ENCODE measurements at places on chromosomes 12 and 14.

- no peak for DNase-seq
These were observed 32.8 kb downstream of the CLIP1 start for GRCh38 chr12:122389677-122390076.

- no peak for DNase-seq
These were observed 151.5 kb upstream of the GSC start for GRCh38 chr14:94921456-94921855.

DNA sequence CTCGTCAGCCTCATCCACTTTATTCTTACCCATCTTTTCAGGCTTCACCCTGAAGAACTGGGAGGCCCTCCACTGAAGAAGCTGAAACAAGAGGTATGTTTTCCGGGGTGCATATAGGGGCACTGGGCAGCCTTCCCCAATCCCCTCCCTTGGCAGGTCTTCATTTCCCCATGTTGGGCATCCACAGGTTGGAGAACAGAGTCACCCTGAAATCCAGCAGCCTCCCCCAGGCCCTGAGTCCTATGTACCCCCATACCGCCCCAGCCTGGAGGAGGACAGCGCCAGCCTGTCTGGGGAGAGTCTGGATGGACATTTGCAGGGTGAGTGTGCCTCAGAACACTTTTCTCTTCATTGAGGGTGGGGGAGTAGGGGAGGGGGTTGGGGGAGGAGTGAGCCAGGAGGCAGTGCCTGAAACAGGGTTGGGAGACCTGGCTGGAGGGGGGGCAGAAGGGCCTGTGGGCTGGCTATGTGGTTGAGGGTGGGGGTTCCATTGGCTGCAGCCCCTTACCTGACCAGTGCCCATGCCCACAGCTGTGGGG lies 4.0 kb downstream of the NAB2 start:
- no peak for DNase-seq

DNA sequence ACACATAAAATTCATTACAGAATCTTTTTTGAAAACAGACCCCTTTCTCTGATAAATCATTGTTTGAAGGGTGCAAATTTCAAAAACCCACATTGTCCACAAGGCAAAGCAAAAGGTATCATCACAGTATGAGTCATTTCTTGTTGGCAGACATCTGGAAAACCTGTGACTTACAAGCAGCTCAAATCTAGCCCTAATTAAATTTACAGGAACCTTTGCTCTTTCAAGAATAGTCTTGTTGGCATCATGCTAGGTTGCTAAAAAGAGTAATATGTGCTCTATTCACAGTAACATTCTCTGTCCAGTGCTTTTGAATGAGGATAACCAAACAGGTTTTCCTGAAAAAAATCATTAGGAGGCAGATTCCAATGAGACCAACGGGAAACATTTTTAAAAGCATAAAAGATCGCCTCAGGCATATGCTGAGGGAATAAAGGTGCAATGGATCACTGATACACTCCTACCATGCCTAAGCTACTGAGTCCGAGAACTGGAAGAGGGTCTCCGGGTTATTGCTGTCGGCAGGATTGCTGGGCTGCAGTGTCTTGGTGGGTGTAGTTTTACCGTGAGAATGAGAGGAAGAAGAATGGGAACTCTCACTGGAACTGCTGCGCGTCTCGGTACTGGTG lies 55.5 kb upstream of the TTC7B start:
- no peak for DNase-seq

DNA sequence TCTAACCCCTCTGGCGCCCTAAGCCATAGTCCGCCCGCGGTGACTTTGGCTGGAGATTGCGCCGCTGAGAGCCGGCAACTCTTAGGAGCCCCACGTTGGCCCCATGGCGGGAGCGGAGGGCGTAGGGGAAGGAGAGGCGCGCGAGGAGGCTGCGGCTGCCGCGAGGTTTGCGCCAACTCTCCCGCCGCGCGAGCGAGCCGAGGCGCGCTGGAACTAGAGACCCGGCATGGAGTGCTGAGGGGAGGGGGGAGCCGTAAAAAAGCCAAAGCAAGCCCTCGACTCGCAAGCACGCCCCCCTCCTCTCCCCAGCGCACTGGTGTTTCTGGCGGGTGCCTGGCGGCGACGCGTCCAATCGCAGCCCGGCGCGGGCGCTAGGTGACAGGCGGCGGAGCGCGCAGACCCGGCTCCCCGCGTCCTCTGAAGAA lies at the start of gene SYT10:
SYT10 (minus strand) TSS at position 233 of the 425 bp plus-strand sequence. CDS start 297 bp downstream, outside the sequence.
- no peak for DNase-seq

GRCh38 chr12:126663304-126664094 lies 1598.3 kb downstream of the AACS start:
- DNase-seq = no peak

GRCh38 chr14:99327458-99328250 lies 55.7 kb upstream of the BCL11B start:
- no peak for DNase-seq

DNA sequence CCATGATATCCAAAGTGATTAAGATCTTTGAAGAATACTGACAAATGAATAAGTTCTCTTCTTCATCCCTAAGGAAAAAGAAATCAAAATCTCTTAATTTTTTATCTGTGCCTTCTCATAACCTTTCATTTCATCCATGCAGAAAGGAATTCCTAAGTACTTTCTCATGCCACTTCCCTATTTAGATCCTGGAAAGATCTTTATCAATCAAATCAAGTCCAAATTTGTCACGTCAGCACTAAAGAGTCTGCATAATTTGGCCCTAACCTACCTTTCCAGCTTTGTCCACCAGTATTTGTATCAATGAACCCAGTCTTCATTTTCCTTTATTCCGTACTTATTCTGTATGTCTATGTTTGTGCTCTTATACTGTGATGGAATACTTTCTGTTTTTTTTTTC lies 41.2 kb downstream of the VEZT start:
- DNase-seq = no peak

DNA sequence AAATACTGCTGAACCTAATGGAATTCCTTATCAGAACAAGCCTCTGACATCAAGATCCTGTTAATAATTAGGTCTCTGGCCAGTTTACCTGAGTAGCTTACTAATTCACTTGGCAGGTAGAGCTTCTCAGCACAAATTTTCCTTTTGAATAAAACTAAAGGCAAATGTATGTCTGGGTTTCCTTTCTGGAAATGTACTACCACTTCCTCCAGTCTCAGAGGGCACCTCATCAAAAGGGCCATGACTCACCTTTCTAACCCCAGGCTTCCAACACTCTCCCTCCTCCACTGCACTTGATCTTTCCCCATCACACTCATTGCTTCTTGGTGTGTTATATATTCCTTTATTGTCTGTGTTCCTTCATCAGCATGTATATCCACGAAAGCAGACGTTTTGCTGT lies 90.5 kb downstream of the SLC2A13 start:
- no peak for DNase-seq

DNA sequence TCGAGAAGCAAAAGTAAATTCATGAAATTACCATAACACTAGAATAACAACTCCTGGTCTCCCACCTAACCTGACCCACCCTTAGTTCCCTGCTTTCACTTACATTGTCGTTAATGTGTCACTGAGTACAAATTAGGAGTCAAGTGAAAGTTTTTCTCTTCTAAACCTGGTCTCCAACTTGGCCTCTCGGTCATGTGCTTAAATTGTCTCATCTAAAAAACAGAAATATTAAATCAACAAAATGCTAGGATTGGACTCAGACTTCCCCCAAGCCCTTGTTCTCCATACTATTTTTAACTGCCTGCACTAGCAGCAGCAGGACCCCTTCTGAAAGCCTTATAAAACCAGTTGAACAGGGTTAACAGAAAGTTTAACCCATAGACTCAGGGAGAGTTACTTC lies 1.8 kb upstream of the BTG1 start:
- no peak for DNase-seq

GRCh38 chr14:51072976-51073375 lies 21.9 kb downstream of the TRIM9 start:
- no peak for DNase-seq

GRCh38 chr12:93390031-93390430 lies 12.3 kb downstream of the NUDT4 start:
- DNase-seq = no peak

DNA sequence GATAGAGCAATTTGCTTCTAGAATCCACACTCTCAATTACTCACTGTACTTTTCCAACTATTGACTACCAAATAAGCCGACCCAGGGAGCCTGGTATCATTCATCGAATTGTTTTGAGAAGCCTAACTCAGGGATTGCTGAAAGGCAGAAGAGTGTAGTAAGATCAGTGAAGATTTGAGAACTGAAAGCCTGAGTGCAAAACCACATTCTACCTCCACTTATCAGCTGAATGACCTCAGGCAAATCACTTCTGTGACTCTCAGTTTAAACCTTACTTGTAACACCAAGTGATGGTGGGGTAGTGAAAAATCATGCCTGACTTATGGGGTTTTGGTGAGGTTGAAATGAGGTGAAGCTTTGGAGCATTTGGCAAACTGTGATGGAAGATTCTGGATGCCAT lies 126.1 kb upstream of the MAX start:
- no peak for DNase-seq

DNA sequence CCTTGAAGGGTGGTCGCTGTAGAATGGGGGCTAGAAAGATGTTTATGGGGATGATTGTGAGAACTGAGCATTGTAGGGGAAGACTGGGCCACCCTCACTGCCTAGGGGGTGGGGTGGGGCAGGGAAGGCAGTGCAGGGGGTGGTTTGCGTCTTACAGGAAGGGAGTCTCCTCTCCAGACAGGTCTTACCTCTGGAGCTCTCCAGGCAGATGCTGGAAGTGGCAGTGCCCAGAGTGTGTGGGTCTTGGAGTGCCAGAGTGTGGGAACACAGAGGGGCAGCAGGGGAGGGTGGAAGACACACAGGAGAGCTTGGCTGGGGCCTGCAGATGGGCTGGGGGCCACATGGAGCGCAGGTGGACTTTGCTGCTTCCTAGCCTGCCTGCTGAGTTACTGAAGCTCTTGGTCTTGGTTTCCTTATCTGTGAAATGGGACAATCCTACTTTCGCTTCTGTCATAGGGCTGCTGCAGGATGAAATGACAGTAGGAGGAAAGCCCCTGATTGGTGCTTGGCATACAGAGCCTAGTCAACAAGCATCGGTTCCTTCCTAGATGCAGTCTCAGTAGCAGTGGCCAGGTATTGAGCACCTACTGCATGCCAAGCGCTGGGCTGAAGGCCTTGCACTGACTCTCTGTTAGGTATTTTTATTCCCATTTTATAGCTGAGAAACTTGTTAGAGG lies 118.3 kb downstream of the SLC25A47 start:
- DNase-seq = no peak

GRCh38 chr12:129911428-129912049 lies 7.7 kb upstream of the TMEM132D start:
- no peak for DNase-seq

- no peak for DNase-seq
These were observed 44.8 kb downstream of the RHOJ start for GRCh38 chr14:63249092-63249491.

- no peak for DNase-seq
These were observed 174.3 kb upstream of the PWP1 start for GRCh38 chr12:107511292-107511691.

DNA sequence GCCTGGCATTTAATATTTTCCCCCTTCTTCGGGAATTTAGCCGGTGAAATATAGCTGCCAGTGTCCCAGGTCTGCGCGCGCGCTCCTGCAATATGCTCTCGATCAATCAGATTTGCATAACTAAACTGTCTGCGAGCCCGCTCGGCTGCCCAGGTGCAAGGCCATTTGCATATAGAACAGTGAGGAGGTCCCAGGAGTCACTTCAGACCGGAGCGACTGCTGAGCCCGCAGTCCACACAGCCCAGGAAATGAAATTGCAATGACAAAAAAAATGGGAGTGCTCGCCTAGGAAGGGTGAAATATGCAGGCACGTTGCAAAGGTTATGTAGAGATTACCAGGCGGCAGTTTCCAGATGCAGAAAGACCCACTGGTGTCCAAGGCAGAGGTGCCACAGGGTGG lies 228.5 kb downstream of the VRK1 start:
- DNase-seq = no peak

GRCh38 chr14:105090493-105091053 lies 25.3 kb upstream of the GPR132 start:
- DNase-seq = peak; percentile 84

DNA sequence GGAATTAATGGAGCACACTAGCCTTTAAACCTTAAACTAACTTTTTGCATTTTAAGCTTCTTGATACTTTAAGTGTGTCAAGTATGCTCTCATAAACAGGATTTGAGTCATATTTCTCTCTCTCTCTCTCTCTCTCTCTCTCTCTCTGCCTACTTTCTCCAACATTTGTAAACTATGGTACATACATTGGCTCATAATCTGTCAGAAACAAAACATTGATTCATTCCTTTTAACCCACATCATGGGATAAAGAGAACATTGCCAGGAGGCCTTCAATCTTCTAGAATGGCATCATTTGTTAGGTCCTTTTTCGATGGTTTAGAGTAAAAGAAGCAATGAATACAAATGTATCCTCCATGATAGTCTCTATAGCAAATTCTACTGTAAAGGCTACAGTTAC lies 81.6 kb upstream of the RERGL start:
- no peak for DNase-seq

DNA sequence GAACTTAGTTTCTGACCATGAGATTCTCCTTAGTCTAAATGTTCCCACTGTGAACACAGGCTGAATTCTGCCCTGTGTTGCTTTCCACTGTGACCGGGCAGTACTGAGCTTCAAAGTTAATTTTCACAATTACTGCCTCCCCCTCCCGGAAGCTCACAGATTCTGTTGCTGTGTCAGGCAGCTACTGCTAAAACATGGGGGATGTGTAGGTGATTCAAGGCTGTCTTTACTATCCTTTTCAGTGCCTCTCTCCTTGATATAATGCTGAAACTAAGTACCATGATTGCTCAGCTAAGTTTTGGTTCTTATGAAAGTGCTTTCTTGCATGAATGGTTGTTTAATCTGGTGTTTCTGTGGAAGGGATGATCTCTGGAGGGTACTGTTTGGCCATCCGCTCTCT lies 428.3 kb upstream of the NOVA1 start:
- DNase-seq = no peak

GRCh38 chr14:100293497-100294212 lies 12.6 kb downstream of the SLC25A29 start:
- no peak for DNase-seq

DNA sequence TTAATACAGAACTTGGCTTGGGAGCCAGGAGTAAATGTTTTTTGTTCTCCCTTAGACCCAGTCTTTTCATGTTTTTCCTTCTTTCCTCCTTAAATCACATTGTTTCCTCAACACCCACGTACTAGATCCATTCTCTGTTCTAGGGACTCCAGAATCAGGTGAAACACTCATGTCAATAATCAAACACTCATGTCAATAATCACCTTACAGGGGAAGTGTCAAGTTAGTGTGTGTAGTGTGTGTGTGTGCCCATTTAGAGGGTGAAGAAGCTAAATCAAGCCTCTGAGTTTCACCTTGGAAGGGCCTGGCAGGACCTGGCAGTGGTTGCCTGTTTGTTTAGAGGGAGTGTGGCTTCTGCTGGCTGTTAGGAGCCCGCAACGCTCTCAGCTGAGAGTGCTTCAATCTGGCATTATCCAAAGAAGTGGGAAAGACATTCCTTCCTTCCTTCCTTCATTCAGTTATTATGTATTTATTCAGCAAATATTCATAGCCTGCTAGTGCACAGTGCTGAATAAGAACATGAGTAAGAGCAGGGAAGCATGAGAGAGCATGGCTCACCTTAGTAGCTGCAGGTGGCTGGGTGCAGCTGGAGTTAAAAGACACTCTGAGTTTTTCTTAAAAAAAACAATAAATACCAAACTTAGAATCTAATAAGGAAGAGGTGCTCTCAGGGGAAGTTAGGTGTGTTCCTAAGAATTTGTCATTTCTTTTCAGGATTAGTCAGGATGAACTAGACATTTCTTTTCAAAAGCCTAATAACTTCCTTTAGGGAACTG lies 17.6 kb upstream of the EID3 start:
- no peak for DNase-seq

All from omental fat pad (tissue), 4 donors.